ENCODE measurements at places on chromosomes 7 and 10.

DNA sequence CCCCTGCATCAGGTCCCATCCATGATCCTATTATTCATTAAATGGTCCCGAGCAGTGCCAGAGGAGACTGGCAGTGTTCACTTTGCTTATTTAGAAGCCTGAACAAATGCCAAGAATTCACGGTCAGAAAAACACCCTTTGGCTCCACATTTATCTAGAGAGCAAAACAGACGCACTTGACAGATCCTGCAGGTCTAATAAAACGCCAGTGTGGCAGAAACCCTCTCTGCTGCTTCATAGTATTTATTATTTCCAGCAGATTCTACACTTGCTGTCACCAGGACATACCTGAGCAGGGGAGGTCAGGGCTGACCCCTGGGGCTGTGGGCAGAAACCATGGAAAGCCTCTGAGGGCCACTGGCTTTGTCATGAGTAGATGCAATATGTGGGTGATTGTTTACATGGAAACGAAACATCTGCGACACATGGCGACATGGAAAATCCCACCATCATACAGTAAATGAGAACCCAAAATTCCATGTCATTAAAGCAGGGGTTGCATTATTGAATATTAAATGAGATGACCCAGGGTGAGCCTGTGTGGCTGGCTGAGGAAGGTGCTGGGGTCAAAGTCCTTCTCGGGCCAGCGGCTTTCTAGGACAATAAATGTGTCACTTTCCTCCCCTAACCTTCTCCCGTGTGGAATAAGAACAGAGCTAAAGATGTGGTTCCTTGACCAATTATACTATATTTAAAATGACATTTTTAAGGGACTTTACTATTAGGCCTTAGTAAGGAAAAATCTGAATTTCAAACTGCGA, 205.9 kb upstream of the SVIL start:
- DNase-seq: no peak

DNA sequence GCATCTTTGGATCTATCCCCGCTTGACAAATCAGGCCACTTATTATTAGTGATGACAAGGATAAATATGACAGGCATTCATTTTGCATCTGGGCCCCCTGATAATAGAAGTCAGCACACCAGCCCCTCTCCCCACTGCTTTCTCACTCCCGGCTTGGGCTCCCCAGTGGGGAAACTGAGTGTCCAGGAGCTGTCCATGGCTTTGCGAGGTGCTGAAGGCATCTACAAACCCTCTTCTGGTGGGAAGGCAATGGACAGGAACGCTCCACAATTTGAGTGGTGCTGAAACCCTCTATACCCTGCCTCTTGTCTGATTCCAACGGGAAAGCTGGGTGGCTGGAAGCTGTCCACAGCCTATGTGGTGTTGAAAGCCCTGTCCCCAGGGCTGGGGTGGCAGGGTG, 61.7 kb upstream of the PCBD1 start:
- DNase-seq: no peak

- no peak for DNase-seq
Measured at GRCh38 chr10:48383393-48383792, 76.9 kb downstream of the MAPK8 start.

- peak; percentile 65 for DNase-seq
Measured at GRCh38 chr7:106070567-106071254, 41.4 kb downstream of the SYPL1 start.
